ENCODE measurements at places on chromosomes 5 and 9. TPM values are rescaled to one million over a fixed set of nuclear protein-coding genes. Genes with fewer than 3 reads are reported as not detected.

- H3K4me1 ChIP-seq: no peaks in the 10 kb centered on the region
- no peak for DNase-seq
- H3K36me3 ChIP-seq: no peaks in the 10 kb centered on the region
- no peak overlapping the region for H3K27ac ChIP-seq
- H3K27me3 ChIP-seq: no peaks in the 10 kb centered on the region
Measured at GRCh38 chr9:109403116-109403515, 82.3 kb upstream of the EPB41L4B start.

DNA sequence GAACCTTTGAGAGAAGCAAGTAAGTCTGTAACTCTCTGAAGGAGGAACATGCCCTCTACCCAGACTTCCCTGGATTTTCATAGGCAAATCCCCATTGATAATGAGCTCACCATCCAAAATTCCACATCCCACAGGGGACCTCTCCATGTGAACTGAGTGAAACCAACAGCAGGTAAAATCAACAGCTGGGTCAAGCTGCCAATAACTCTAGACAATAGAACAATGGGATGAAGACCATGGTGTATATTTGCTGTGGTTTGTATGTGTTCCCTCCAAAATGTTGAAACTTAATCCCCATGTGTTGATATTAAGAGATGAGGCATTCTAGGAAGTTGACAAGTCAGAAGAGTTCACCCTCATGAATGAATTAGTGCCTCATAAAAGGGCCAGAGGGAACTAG lies 110.2 kb upstream of the MYO10 start:
- H3K27me3 ChIP-seq: no peaks in the 10 kb centered on the region
- H3K36me3 ChIP-seq: no peaks in the 10 kb centered on the region
- no peak overlapping the region for H3K27ac ChIP-seq
- no peak for DNase-seq
- no peaks in the 10 kb centered on the region for H3K4me1 ChIP-seq

GRCh38 chr5:16784088-16784487 lies 152.0 kb downstream of the MYO10 start:
- peaks cover 2% of the 10 kb centered on the region for H3K36me3 ChIP-seq
- no peaks in the 10 kb centered on the region for H3K27me3 ChIP-seq
- H3K27ac ChIP-seq: no peak overlapping the region
- no peak overlapping the region for H3K4me3 ChIP-seq
- H3K4me1 ChIP-seq: peaks cover 2% of the 10 kb centered on the region

DNA sequence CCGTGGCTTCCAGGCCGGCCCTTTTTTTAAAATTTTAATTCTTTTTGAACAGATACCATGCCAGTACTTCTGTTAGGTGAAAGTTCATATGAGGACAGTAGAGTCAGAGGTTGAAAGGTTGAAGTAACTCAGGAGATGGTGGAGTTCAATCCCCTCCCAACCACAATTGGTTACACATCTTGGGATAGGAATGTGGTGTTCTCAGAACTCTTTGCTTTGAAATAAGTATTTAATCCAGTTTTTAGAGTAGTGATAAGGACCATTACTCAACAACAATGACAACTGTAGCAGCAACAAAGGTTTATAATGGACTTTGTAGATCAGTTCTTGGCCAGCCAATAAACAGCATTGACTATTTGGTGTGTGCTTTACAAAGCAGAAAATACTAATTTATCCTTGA lies 116.0 kb downstream of the ARHGAP26 start:
- H3K4me1 ChIP-seq: peaks cover 11% of the 10 kb centered on the region
- no peak overlapping the region for H3K27ac ChIP-seq
- no peak for DNase-seq
- no peaks in the 10 kb centered on the region for H3K27me3 ChIP-seq

DNA sequence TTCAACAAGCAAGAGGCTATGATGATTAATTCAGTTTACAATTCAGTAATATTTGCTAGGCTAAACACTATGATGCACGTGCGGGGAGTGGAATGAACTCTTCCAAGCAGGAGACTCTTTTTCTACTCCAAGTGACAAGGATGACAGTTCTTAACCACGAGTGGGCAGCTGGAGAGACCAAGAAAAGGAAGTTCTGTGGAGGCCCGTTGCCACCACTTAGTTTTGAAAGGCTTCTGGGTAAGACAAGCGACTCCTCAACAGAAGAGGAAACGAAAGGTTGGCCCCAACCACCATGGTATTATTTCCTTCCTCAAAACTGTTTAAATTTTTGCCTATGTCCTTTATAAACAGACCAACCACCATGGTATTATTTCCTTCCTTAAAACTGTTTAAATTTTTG lies 2.8 kb downstream of the DCAF12 start:
- peaks cover 4% of the 10 kb centered on the region for H3K4me1 ChIP-seq
- H3K27me3 ChIP-seq: no peaks in the 10 kb centered on the region
- H3K4me3 ChIP-seq: no peak overlapping the region
- DNase-seq: no peak
- no peak overlapping the region for H3K27ac ChIP-seq
- peaks cover 3% of the 10 kb centered on the region for H3K36me3 ChIP-seq

PCDHB7 gene
- 1.5 TPM for total RNA-seq

FOXD4L3 gene
- not detected for total RNA-seq

PALM2AKAP2 gene
- 9.9 TPM for total RNA-seq

- no peak for DNase-seq
- no peak overlapping the region for H3K27ac ChIP-seq
- H3K36me3 ChIP-seq: no peaks in the 10 kb centered on the region
- no peak overlapping the region for H3K4me3 ChIP-seq
- H3K4me1 ChIP-seq: no peaks in the 10 kb centered on the region
Measured at GRCh38 chr5:13780081-13780480, 164.4 kb downstream of the DNAH5 start.

GRCh38 chr5:151110992-151111391 lies 30.2 kb upstream of the TNIP1 start:
- no peaks in the 10 kb centered on the region for H3K27me3 ChIP-seq
- peaks cover 35% of the 10 kb centered on the region for H3K36me3 ChIP-seq
- no peak overlapping the region for H3K4me3 ChIP-seq
- H3K27ac ChIP-seq: no peak overlapping the region

RICTOR gene
- total RNA-seq: 25.2 TPM
